Activated CD4-positive, alpha-beta T cell treated with anti-CD3 and anti-CD28 coated beads, Interleukin-2, amount 10 ng/mL, durations not matched to agents 24 days and 14 days (primary cell): ENCODE measurements at places on chromosomes 6 and 20. TPM values are rescaled to one million over a fixed set of nuclear protein-coding genes. Genes with fewer than 3 reads are reported as not detected.

CST4 gene
- not detected in 2 replicates for total RNA-seq

DNA sequence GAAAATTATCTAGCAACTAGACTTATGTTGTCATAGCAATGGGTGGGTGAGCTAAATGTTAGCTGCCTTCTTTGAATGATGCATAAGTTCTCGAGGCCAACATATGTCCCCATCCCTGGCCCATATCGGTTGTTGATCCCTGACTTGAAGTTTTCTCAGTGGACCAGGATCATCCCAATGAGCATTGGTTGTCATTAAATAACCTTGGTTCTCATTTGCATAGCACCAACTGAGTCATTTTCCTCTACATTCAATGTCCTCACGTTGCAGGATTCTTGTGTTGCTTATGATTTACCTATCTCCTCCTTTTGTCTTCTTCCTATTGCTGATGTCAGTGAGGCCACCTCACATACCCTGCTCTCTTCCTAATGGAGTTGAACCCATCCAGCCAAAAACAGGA is 12.1 kb upstream of the AHCY start:
- H3K4me3 ChIP-seq, result no peak overlapping the region
- H3K36me3 ChIP-seq, result no peaks in the 10 kb centered on the region
- H3K27me3 ChIP-seq, result peaks cover 27% of the 10 kb centered on the region
- no peak overlapping the region for H3K27ac ChIP-seq
- H3K4me1 ChIP-seq, result peaks cover 14% of the 10 kb centered on the region
- DNase-seq, result no peak

TMEM244 gene
- total RNA-seq, result not detected in 2 replicates

RFX6 gene
- not detected in 2 replicates for total RNA-seq

BPIFB2 gene
- total RNA-seq, result not detected in 2 replicates

GRCh38 chr6:150999576-150999975 is 134.1 kb downstream of the MTHFD1L start:
- DNase-seq, result no peak
- H3K27ac ChIP-seq, result no peak overlapping the region
- peaks cover 13% of the 10 kb centered on the region for H3K4me1 ChIP-seq
- no peak overlapping the region for H3K4me3 ChIP-seq
- H3K27me3 ChIP-seq, result no peaks in the 10 kb centered on the region
- peaks cover 19% of the 10 kb centered on the region for H3K36me3 ChIP-seq

GRCh38 chr6:55250400-55250799 is 76.1 kb downstream of the HCRTR2 start:
- H3K27ac ChIP-seq, result no peak overlapping the region
- H3K4me3 ChIP-seq, result no peak overlapping the region

HUS1B gene
- 2.1 and 3.3 TPM in 2 replicates for total RNA-seq

- peaks cover 11% of the 10 kb centered on the region for H3K36me3 ChIP-seq
- H3K4me3 ChIP-seq, result no peak overlapping the region
These were observed 171.1 kb upstream of the SNX9 start for GRCh38 chr6:157651731-157652490.

RRAGD gene
- total RNA-seq, result 10.6 and 10.9 TPM in 2 replicates

DOK5 gene
- total RNA-seq, result 37.1 and 38.4 TPM in 2 replicates

FOXS1 gene
- not detected in 2 replicates for total RNA-seq

DNA sequence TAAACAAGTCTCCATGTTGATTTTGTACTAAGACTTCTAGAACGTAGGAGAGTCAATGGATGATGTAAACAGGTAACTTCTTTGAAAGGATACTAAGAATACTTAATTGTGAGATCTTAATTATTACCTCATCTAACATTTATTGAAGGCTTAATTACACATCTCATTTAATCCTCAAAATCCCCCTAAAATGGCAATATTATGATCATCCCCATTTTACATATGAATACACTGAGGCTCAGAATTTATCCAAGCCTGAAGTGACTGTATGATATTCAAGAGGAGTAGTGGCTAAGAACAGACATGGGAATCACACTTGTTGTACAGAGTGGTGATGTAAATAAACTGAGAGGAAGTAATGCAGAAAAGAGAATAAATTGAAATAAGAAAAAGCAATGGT is 22.9 kb downstream of the NOL7 start:
- peaks cover 25% of the 10 kb centered on the region for H3K4me1 ChIP-seq
- peaks cover 57% of the 10 kb centered on the region for H3K36me3 ChIP-seq
- no peaks in the 10 kb centered on the region for H3K27me3 ChIP-seq
- H3K4me3 ChIP-seq, result no peak overlapping the region
- no peak for DNase-seq
- peak overlapping the region; percentile 51 for H3K27ac ChIP-seq

DNA sequence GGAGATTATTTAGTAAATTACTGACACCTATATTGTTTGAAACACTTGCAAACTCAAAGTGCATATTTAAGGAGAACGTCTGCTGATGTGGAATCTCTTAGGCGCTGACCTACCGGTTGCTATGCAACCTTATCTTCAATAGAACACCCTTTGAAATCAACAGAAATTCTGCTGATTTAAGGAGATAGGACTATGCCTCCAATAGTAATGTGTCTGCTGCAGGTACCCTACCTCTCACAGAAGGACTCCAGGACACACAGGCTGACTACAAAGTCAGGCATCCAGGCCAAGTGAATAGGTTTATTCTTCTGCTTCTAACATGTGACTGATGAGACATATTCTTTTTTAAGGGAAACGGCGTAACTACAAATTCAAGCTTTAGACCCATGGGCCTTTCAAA is 311.7 kb downstream of the CBLN4 start:
- H3K36me3 ChIP-seq, result no peaks in the 10 kb centered on the region
- H3K4me3 ChIP-seq, result no peak overlapping the region
- no peak for DNase-seq
- H3K27me3 ChIP-seq, result no peaks in the 10 kb centered on the region

ZBTB2 gene
- total RNA-seq, result 21.4 and 22.2 TPM in 2 replicates

KHDRBS2 gene
- total RNA-seq, result not detected in 2 replicates

DNA sequence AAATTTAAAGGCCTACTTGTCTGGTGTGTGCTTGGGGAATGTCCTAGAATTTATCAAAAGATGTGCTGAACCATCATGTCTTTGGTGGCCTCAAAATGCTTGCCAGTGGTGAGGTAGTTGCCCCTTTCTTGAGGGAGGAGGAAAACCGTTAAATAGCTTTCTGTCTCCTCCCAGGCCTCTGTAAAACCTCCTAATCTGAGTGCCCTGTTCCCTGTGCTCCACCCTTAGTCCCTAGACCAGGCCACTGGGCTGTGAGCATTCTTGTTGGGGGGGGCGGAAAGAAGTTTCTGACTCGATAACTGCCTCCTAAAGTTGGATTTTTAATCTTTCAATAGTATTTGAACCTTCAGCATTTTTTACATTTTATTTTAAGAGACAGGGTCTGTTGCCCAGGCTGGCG is 23.1 kb downstream of the JARID2 start:
- DNase-seq, result no peak
- no peaks in the 10 kb centered on the region for H3K27me3 ChIP-seq

DNA sequence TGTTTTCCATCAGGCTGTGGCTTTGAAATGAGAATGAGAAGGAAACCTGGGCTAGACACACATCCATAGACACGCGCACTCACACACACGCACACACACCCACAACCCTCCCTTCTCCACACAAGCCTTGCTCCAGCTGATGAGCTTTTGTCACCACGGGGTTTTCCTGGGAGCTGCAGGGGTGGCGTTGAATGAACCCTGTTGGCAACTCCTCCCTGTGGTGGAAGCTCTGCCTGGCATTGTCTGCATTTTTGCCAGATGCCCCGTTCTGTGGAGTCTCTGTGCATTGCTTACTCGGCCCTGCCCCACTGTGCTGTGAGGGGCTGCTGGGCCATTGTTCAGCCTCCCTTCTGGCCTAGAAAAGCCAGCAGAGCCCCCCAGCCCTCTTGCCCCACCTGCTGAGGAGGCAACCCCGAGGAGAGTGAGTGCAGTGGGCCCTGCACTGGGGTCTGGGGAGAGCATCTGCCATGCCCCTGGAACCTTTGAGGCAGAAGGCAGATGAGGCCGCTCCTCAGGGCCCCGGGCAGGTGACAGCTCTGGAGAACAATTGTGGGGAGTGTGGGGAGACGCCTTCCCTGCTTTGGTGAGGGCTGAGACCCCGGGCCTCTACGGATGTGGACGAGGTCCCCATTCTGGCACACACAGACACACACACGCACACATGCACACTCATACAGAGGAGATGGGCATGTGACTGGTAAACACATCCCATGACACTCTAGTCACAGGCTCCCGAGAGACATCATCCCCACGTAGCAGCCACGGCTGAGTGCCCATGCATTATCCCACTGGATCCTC is 9.9 kb downstream of the ADIG start:
- no peak overlapping the region for H3K4me3 ChIP-seq
- no peaks in the 10 kb centered on the region for H3K36me3 ChIP-seq
- no peaks in the 10 kb centered on the region for H3K4me1 ChIP-seq
- no peaks in the 10 kb centered on the region for H3K27me3 ChIP-seq

- peaks cover 10% of the 10 kb centered on the region for H3K4me1 ChIP-seq
- H3K4me3 ChIP-seq, result no peak overlapping the region
- no peak overlapping the region for H3K27ac ChIP-seq
These were observed 156.4 kb downstream of the ASCC3 start for GRCh38 chr6:100724696-100725095.

DNA sequence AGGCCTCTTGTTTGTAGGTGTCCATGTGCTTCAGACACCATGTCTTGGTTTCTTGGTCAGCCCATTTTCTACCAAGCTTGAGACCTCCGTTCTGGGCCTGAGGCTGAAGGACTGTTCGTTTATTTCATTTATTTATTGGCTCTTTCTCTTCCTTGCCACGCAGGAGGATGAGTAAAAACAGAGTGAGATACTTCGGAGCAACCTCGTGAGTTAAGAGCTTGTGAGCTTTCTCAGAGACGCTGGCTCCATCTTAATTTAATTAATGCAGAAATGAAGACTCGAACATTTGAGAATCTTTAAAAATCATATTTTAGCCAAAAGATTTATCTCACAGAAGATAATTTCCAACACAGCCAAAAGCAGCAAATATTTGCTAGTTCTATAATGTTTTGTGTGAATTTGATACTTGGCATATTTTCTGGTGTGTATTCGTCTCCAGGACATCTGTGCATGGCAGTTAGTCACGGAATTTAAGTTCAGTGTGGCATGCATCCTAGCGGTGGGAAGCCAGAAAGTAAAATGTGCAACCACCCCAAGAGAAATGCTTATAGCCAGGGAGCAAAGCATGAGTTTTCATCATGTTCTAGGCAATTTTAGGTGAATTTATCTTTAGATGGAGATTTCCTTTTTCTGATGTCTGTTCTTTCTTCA is 76.0 kb downstream of the THBS2 start:
- peaks cover 2% of the 10 kb centered on the region for H3K27me3 ChIP-seq
- no peaks in the 10 kb centered on the region for H3K4me1 ChIP-seq
- DNase-seq, result no peak
- H3K4me3 ChIP-seq, result no peak overlapping the region

- peaks cover 64% of the 10 kb centered on the region for H3K4me1 ChIP-seq
- DNase-seq, result peak; percentile 84
- peak overlapping the region; percentile 83 for H3K27ac ChIP-seq
- H3K27me3 ChIP-seq, result peaks cover 60% of the 10 kb centered on the region
These were observed 2.0 kb downstream of the MMP9 start for GRCh38 chr20:46010491-46011391.

DNA sequence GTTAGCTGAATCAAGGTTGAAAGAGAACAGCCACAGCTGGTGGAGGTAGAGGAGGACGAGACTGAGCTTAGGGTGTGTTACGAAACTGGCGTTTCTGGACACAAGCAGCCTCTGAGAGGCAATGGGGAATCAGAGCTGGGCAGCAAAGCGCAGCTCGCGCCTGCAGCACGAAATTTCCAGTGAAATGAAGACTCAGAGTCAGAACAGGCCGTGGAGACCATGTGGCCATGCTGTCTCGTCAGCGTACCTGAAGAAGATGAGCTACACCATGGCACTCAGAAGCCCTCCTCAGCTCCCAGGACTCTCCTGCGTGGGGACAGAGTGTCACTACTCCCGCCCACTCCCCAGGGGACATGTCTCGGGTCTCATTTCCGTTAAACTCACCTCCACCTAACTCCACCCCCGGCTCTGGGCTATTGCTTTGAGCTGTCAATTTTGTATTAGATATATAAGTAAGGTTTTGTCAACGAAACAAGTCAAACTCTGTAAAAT is 256.9 kb downstream of the ERMARD start:
- H3K4me3 ChIP-seq, result no peak overlapping the region
- no peak for DNase-seq
- peaks cover 7% of the 10 kb centered on the region for H3K27me3 ChIP-seq

DNA sequence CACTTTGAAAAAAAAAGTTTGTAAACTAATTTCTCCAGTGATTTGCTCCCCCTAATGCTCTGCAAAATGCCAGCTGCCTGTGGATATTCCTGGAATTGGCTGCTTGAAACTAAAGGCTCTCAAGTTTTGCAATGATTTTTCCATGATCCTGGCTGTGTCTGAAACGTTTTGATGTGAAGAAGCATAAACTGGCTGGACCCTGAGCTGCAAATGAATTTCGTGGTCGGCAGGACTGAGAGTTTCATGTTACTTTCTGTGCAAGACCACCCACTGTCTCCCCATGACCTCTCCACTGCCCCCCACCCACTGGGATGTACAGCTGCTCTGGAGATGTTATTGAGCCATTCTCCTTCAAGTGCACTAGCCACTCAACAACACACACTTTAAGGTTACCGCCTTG is 171.3 kb upstream of the SSTR4 start:
- no peak for DNase-seq
- H3K27ac ChIP-seq, result no peak overlapping the region
- H3K27me3 ChIP-seq, result peaks cover 5% of the 10 kb centered on the region
- H3K36me3 ChIP-seq, result no peaks in the 10 kb centered on the region

- no peak overlapping the region for H3K4me3 ChIP-seq
- H3K36me3 ChIP-seq, result peaks cover 54% of the 10 kb centered on the region
- H3K27me3 ChIP-seq, result no peaks in the 10 kb centered on the region
- H3K27ac ChIP-seq, result peak overlapping the region; percentile 45
- H3K4me1 ChIP-seq, result peaks cover 34% of the 10 kb centered on the region
- no peak for DNase-seq
These were observed 30.9 kb upstream of the FAM83D start for GRCh38 chr20:38895098-38895949.

CDKAL1 gene
- 28.5 and 29.1 TPM in 2 replicates for total RNA-seq

DEFB132 gene
- not detected in 2 replicates for total RNA-seq

SLC17A2 gene
- total RNA-seq, result 0.14 TPM in 1 of 2 replicates, not detected in the other

GRCh38 chr20:4014031-4014474 is 1.3 kb downstream of the RNF24 start:
- peak overlapping the region; percentile 68 for H3K27ac ChIP-seq
- peaks cover 14% of the 10 kb centered on the region for H3K36me3 ChIP-seq
- peak; percentile 82 for DNase-seq

DNA sequence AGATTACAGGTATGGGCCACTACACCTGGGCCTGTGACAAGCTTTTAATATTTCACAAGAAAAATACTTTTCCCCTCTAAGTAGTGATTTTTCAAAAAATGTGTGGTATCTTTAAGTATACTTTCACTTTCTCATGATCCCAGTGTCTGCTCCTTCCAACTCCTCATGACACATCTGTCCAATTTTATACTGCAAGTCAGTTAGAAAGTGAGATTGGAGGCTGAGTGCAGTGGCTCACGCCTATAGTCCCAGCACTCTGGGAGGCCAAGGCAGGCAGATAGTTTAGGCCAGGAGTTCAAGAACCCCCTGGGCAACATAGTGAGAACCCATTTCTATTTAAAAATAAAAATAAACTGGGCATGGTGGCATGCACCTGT is 20.2 kb downstream of the PIM1 start:
- peak overlapping the region; percentile 90 for H3K27ac ChIP-seq
- DNase-seq, result peak; percentile 73
- peaks cover 8% of the 10 kb centered on the region for H3K36me3 ChIP-seq
- peaks cover 59% of the 10 kb centered on the region for H3K4me1 ChIP-seq

GRCh38 chr20:5596401-5597193 is 153.6 kb upstream of the SHLD1 start:
- H3K36me3 ChIP-seq, result peaks cover 53% of the 10 kb centered on the region
- H3K4me1 ChIP-seq, result peaks cover 44% of the 10 kb centered on the region
- no peak overlapping the region for H3K27ac ChIP-seq
- no peak for DNase-seq

- peaks cover 7% of the 10 kb centered on the region for H3K4me1 ChIP-seq
- DNase-seq, result no peak
- H3K36me3 ChIP-seq, result no peaks in the 10 kb centered on the region
- H3K27me3 ChIP-seq, result peaks cover 22% of the 10 kb centered on the region
- H3K27ac ChIP-seq, result peak overlapping the region; percentile 12
These were observed 50.6 kb downstream of the LAMA4 start for GRCh38 chr6:112203577-112204349.
